ENCODE measurements at places on chromosomes 6 and 20. TPM values are rescaled to one million over a fixed set of nuclear protein-coding genes. Genes with fewer than 3 reads are reported as not detected.

Gene TUBB2B
- 0.81 TPM for polyA plus RNA-seq

Gene TRERF1
- 4.5 TPM for polyA plus RNA-seq

Gene KCNG1
- polyA plus RNA-seq, result 0.47 TPM

Gene ADGRF4
- 1.3 TPM for polyA plus RNA-seq

Gene ZKSCAN4
- polyA plus RNA-seq, result 5.1 TPM

Gene ELOVL2
- polyA plus RNA-seq, result 1.0 TPM

Gene CSNK2A1
- polyA plus RNA-seq, result 35.8 TPM

Gene FKBP5
- 166 TPM for polyA plus RNA-seq

Gene DNMT3B
- polyA plus RNA-seq, result 1.0 TPM

Gene PPP1R3G
- polyA plus RNA-seq, result 0.88 TPM

Gene RALGAPA2
- polyA plus RNA-seq, result 8.4 TPM

Gene TMEM14B
- polyA plus RNA-seq, result 92.2 TPM

Gene HMGN4
- 69.7 TPM for polyA plus RNA-seq

Gene CDK5RAP1
- polyA plus RNA-seq, result 18.4 TPM

Gene SLC35B2
- polyA plus RNA-seq, result 21.0 TPM

Gene SIM1
- not detected for polyA plus RNA-seq

Gene TRIM10
- polyA plus RNA-seq, result not detected

Gene PDYN
- not detected for polyA plus RNA-seq

All from ovary (tissue), 10 donors.